IMR-90 (cell line): ENCODE measurements at places on chromosomes 12 and 14. TPM values are rescaled to one million over a fixed set of nuclear protein-coding genes. Genes with fewer than 3 reads are reported as not detected.
A peak's percentile ranks its signal among the peaks of the same experiment; 100 is the strongest.

GRCh38 chr14:88559852-88560251 lies 3.0 kb upstream of the ZC3H14 start:
- no peaks in the 10 kb centered on the region for H3K27me3 ChIP-seq
- H3K27ac ChIP-seq: no peak overlapping the region
- DNase-seq: peak; percentile 72
- H3K4me1 ChIP-seq: peaks cover 11% of the 10 kb centered on the region
- H3K36me3 ChIP-seq: no peaks in the 10 kb centered on the region

- H3K27ac ChIP-seq: no peak overlapping the region
- H3K36me3 ChIP-seq: no peaks in the 10 kb centered on the region
- H3K4me1 ChIP-seq: no peaks in the 10 kb centered on the region
- peaks cover 22% of the 10 kb centered on the region for H3K27me3 ChIP-seq
- H3K4me3 ChIP-seq: no peak overlapping the region
- no peak for DNase-seq
Measured at GRCh38 chr12:10558789-10559188, 53.1 kb downstream of the EIF2S3B start.

GRCh38 chr12:75711271-75711670 lies 199.9 kb upstream of the KRR1 start:
- no peak overlapping the region for H3K27ac ChIP-seq
- H3K27me3 ChIP-seq: no peaks in the 10 kb centered on the region
- no peaks in the 10 kb centered on the region for H3K36me3 ChIP-seq
- peaks cover 9% of the 10 kb centered on the region for H3K4me1 ChIP-seq

- no peaks in the 10 kb centered on the region for H3K36me3 ChIP-seq
- peaks cover 14% of the 10 kb centered on the region for H3K4me1 ChIP-seq
- no peaks in the 10 kb centered on the region for H3K27me3 ChIP-seq
- no peak overlapping the region for H3K4me3 ChIP-seq
- no peak overlapping the region for H3K27ac ChIP-seq
- DNase-seq: no peak
Measured at GRCh38 chr12:102462386-102462785, 18.0 kb downstream of the IGF1 start.

DNA sequence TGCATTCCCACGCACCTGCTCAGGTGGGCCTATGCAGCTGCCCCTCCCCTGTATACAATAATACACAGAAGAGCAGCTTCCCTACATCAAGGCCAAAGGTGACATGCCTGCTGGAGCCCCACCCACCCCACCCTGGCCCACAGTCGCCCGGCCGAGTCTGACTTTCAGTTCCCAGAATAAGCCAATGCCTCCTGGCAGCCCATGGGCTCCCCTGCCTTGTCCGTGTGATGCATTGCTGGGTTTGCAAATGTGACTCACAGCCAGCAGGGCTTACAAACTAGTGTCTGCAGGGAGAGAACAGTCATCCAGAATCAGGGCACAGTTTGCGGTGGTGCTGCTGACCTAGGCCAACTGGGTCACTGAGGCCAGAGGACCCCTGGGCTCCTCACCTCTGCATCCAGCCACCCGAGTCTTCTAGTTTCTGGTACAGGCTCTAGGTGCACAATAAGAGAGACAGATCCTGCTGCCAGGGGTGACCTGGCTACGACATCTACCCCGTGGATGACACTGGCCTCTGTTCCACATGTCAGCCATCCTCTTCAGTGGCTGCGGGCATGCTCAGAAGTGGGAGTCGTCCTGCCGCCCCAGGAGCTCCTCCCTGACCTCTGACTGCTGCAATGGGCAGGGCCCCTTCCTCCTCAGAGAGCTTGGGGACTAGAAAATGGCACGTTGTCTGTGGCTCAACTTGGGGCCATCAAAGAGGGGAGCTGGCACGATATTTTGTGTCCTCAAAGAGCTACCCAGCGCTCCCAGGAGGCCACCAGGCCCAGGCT lies 84.5 kb downstream of the CHGA start:
- H3K27ac ChIP-seq: no peak overlapping the region
- peak; percentile 76 for DNase-seq
- H3K4me1 ChIP-seq: peaks cover 6% of the 10 kb centered on the region; the same call in 1 of the 2 replicates
- no peaks in the 10 kb centered on the region for H3K27me3 ChIP-seq
- no peak overlapping the region for H3K4me3 ChIP-seq
- H3K36me3 ChIP-seq: no peaks in the 10 kb centered on the region

DNA sequence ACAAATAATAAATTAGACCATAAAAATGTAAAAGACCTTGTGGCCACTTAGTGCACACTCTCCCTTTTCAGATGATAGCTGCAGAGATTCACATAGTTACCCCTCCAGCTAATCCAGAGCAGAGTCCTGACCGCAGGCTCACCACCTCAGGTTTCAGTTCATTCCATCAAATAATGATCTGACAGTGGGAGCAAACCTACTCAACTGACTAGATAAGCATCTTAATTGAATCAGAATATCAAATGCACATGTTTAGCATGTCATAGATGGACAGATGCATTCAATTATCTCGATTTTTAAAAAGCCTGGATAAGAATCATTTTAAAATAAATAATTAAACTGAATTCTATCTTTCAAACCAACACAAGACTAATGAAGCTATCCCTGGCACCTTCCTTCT lies 242.3 kb upstream of the PDZRN4 start:
- H3K4me3 ChIP-seq: no peak overlapping the region
- no peaks in the 10 kb centered on the region for H3K4me1 ChIP-seq
- DNase-seq: no peak
- H3K36me3 ChIP-seq: no peaks in the 10 kb centered on the region
- no peaks in the 10 kb centered on the region for H3K27me3 ChIP-seq
- no peak overlapping the region for H3K27ac ChIP-seq

Gene OTOGL
- 0.07 and 0.10 TPM in 2 replicates for polyA plus RNA-seq
